ENCODE measurements at places on chromosomes 1 and 21. TPM values are rescaled to one million over a fixed set of nuclear protein-coding genes. Genes with fewer than 3 reads are reported as not detected.

The TSEN15 gene
- total RNA-seq: 24.9 TPM

DNA sequence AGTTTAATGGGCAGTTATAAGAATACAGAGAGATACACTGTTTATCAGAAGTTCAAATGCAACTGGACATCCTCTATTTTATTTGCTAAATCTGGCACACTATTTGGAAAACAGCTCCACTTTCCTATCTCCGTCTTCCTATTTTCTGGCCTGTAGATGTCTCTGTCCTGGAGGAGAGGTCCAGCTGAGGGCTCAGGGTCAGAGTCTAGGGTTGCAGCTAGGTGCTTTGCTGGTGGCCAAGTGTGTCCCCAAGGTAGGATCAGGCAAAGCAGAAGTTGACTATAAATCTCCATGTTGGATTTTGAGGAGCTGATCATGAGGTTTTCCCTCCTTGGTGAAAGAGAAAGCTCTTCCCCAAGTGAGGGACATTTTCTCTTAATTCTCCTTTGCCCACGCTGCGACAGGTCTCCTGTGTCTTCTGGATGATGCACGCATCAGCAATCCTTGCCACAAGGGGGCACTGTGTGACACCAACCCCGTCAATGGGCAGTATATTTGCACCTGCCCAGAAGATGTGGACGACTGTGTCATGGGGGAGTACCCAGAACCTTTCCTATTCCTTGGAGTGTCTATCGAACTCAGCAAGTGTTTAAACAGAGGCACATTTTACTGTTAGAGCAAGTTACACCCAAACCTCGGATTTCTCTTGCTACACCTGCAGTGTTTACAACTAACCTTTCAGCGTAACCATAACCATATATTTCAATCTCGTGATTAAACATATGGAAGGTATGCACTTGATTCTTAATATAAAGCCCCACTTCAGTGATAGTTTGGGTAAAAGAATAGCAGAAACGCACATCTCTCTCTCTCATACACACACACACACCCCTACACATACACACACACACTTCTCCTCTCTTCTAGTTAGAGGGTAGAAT is 10.2 kb downstream of the ADAM30 start:
- no peak for DNase-seq

The AMY2A gene
- 0.36 TPM for total RNA-seq

The LPAR3 gene
- 49.0 TPM for total RNA-seq

DNA sequence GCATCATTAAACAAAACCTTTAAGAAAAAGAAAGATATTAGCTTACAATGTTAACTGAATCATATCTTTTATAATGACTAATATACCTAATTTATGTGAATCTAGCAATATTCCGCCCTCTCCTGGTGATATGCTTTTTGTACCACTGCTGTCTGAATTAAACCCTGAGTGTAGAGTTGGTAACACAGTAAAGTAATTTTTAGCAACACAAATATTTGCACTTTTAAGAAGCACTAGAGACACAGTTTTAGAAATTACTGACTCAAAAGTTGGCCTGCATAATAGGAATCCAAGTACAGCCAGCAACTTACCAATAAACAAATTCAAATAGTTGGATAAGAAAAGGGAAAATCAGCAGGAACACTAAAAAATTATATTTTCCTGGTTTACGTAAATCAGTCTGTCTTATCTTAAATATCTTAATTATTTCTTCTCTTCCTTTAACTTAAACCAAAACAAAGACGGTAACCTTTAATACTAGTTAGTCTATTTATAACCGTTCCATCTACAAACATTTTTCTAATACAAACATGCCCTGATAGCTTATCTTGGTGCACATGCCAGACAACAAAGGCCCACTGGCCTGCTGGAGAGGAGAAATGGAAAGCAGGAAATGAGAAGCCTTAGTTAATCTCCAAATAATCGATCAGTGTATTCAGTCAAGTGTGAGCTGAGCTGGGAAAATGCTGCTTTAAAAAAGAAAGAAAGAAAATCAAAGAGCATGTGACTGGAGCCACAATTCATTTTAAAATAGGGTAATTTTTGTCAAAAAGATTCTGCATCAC is 246.0 kb downstream of the RERE start:
- DNase-seq: no peak

DNA sequence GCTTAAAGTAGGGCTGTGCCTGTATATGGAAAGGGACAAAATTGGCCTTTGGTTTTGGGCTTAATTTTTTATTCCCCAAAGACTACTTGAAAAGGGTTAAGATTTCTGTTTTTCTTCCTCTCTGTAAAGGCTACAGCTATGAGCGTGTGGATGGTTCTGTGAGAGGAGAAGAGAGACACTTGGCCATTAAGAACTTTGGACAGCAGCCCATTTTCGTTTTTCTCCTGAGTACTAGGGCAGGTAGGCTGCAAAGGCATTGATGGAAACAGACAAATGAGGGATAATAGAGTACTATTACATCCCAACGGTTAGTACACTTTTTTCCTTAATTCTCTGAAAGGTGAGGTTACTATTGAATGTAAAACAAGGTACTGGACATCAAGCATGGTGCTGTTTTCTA is 29.6 kb downstream of the CHD1L start:
- DNase-seq: no peak

Data from right cardiac atrium (tissue), 5 donors.